HuH-7 (cell line): ENCODE measurements at places on chromosomes 3 and 15.
A peak's percentile ranks its signal among the peaks of the same experiment; 100 is the strongest.

DNA sequence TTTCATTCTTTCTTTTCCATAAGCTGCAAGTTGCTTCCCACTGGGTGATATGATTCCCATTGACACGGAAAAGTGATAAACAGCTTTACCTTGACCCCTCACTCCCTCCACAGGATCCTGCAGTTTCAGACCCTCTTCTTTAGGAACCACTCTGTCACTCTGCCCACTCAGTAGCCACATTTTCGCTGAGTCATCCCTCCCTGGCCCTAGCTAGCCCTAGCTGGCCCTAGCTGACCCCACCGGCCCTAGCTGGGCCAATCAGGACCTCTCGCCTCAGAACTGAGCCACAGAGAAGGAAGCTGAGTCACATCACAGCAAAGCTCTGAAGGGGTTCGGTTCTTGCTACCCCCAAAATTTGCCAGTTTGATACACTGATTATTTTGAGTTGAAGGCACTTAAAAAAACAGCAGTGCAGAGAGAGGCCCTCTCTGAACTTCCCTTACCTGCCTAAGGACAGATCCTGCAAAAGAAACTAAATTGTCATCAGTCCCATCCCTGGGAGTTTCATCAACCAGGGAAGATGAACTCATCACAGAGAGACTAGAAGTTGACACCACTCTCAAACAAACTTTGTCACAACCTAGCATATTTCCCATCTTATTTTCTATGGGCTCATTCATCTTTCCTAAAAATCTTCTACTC, 233.5 kb upstream of the PROK2 start:
- DNase-seq: peak; percentile 7

DNA sequence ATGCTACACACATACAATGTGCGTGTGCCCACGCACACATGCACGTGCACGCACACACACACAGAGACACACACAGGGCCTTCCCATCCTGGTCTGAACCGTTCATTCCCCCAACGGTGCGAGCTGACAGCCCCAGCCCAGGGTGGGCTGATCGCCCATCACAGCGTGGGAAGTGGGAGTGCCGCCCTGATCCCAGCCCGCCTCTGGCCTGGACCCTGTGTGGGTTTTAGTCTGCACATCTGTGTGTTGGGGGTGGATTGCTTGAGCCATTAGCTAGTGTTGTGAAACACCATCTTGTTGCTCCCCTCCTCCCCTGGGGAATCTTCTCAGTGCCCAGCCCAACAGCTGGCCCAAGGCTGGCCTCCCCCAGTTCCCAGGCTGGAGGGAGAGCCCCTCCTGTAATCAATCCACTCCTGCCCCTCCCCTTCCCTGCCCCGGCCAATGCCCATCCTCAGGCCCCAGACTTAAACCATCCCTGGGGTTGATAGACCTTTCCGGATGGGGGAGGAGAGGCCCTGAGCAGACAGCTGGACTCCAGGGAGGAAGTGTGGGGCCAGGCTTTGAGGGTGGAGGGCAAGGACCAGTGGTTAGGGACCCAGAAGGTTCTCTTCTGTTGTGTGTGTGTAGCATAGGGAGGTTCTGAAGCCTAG, 8.3 kb downstream of the SEMA3G start:
- DNase-seq: no peak

GRCh38 chr3:108345492-108346205, 49.3 kb downstream of the HHLA2 start:
- DNase-seq: no peak

DNA sequence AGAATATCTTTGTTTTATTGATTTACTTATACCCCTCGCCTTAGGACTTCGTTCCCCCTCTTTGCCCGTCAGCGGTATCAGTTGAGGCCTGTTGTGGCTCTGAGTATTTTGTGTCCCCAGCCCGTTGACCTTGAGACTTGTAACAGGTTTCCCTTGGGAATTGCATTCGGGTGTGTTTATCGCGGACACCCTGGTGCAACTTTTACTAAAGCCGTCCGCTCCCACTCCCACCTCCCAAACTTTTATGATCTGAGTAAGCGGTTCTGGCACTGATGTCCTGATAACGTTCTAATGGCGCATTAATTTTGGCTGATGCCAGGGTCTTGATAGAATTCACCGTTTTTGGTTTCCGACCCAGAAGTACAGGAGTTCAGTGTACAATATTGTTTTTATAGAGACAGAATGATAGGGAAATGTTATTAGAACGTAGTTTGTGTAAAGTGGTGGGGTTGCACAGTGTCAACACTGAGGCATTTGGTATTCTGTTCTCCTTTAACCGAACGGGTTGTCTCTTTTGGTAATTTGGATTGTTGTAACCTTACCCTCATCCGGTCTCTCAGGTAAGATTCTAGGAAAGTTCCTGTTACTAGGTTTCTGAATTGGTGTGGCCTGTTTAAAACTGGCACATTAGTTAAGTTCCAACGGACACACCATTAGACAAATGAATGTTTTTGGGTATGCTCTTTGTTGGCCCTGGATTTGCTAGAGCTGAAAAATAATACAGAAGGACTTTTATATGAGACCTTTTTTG, 47.8 kb downstream of the OIP5 start:
- peak; percentile 23 for DNase-seq

- DNase-seq: no peak
These were observed 228.3 kb downstream of the MECOM start for GRCh38 chr3:169435193-169435592.
